Activated T-helper 1 cell treated with Interleukin-2 at 50 U/mL for 16 hours (primary cell): ENCODE measurements at places on chromosomes 11 and 22.

DNA sequence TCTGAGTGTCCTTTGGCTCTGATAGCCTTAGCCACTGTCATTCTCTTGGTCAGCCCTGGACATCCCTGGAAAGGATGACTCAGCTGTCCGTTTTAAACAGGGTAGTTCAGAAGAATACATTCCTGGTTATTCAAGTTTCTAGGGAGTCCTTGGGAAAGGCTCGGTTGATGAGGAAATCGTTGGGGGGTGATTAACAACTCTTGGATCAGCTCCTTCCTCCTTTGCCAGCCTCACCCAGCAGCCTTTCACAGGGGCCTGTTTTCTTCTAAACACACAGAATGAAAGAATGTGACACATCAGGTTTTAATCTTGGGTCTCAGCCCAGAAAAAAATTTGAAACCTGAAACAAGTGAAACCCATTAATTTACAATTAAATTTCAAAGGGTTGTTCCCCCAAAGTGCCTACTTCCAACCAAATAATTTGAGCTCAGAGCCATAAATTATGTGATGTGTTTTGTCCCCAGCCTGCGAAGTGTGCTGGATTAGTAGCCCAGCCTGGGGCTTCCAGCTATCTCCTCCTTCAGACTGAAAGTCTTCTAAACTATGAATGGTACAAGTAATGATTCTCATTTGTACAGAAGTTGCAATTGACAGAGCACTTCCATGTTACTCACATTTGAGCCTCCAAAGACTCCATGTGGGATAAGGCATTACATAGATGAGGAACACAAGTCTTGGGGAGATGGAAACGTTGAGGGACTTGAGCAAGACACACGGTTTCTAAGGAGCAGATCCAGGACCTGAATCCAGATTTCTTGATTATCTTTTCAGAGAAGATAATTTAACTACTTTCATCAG lies 19.3 kb upstream of the MRGPRX2 start:
- DNase-seq: no peak

GRCh38 chr11:119518746-119519730 lies 96.1 kb upstream of the THY1 start:
- DNase-seq: no peak

GRCh38 chr11:17985517-17985916 lies 27.3 kb downstream of the SERGEF start:
- DNase-seq: no peak

DNA sequence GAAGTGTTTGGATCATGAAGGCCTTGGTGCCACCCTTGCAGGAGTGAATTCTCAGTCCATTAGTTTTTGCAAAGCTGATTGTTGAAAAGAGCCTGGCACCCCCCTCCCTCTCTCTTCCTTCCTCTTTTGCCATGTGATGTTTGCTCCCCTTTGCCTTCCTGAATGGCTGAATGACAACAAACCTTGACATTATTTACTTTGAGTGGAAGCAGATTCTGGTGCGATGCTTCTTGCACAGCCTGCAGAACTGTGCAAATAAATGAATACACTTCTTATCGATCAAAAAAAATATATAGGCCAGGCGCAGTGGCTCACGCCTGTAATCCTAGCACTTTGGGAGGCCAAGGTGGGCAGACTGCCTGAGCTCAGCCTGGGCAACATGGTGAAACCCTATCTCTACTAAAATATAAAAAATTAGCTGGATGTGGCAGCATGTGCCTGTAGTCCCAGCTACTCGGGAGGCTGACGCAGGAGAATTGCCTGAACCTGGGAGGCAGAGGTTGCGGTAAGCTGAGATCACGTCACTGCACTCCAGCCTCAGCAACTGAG lies 2.0 kb upstream of the NARS2 start:
- no peak for DNase-seq

GRCh38 chr11:76610371-76610770 lies 60.2 kb downstream of the LRRC32 start:
- DNase-seq: no peak

DNA sequence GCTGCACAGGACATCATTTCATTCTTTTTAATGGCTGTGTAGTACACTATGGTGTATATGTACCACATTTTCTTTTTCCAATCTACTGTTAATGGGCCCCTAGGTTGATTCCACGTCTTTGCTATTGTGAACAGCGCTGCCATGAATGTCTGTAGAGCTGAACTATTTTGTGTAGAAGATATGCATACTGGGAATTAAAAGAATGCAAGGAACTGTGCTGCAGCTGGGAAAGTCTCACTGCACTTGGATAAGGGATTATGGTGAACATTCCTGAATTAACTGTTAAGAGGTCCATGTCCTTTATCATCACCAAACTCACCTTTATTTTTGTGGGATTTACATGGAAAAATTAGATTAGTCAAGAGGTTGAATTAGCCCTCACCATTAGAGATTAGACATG lies 224.7 kb downstream of the SNX19 start:
- no peak for DNase-seq

DNA sequence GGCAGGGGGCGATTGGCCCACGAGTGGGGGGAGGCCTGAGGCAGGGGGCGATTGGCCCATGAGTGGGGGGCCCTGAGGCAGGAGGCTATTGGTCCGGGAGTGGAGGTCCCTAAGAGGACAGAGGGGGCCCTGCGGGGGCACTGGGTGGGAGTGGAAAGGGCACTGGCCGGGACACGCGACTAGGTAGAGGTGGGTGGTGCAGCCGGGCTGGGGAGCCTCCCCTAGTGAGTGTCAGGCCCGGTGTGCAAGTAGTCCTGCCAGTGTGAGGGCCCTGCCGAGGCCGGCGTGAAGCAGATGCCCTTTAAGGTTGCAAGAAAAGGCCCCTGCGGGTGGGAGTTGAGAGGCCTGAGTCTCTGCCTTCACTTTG lies 909 bp upstream of the BRD1 start:
- DNase-seq: no peak

- DNase-seq: no peak
These were observed 142.6 kb downstream of the BRD1 start for GRCh38 chr22:49685116-49685515.

GRCh38 chr11:35675901-35676610 lies 13.5 kb downstream of the TRIM44 start:
- no peak for DNase-seq

DNA sequence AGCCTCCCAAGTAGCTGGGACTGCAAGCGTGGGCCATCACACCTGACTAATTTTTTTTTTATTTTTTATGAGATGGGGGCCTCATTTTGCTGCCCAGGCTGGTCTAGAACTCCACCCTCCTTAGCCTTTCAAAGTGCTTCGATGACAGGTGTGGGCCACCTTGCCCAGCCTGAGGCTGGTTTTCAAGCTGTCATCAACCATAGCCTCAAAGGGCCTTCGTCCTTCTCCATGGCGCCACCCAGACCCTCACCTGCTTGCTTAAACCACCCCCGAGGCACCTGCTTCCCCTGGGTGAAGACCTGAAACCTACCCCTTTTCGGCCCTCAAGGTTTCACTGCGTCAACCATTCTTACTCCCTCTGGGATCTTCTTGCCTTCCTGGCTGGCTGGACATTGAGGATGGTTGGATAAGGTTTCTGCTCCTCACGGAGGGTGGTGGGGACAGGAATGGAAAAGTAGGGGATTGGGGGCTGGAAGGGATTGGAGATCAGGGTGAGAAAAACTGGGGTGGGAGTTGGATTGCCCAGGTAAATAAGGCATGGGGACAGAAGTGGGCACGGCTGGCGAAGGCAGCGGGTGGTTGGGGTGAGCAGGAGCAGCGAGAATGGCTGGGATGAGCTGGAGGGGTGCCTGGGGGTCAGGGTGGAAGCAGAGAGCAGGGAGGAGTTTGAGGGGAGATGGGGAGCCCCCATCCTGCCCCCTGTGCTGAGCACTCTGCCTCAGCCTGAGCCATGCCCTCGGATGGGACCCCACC lies 2.8 kb upstream of the ACR start:
- no peak for DNase-seq

- DNase-seq: no peak
These were observed 74.2 kb upstream of the MS4A8 start for GRCh38 chr11:60625262-60625661.

DNA sequence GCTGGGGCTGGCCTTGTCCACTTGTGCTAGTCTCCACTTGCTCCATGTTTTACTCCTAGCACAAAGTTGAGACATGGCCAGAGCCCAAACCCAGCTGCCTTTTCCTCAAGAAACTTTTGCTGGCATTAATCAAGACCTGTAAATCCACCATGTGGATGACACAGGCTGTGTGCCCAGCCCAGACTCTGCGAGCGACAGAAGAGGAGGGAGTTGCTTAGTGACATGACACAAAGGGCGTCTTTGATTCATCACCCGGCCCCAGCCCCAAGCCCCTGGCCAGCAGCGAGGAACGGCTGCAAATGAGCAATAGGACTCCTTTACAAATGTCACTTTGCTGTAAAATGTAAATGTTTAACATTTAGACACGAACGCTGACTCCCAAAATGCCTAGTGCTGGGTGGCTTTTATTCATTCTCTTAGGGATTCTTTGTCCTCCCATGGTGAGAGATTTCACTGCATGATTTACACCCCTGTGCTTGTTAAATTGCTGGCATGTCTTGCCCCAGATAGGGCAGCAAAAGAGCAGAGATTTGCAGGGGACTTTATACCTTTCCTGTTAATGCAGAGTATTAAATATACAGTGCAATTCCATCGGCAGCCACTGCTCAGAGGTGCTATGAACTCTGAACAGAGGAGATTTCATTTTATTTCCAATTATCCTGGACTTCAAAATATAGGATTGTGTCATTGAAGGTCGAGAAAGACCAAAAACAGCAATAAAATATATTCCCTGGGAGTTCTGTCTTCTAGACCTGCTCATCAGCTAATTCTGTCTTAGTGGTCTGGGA lies 263.6 kb upstream of the NCAM1 start:
- no peak for DNase-seq

DNA sequence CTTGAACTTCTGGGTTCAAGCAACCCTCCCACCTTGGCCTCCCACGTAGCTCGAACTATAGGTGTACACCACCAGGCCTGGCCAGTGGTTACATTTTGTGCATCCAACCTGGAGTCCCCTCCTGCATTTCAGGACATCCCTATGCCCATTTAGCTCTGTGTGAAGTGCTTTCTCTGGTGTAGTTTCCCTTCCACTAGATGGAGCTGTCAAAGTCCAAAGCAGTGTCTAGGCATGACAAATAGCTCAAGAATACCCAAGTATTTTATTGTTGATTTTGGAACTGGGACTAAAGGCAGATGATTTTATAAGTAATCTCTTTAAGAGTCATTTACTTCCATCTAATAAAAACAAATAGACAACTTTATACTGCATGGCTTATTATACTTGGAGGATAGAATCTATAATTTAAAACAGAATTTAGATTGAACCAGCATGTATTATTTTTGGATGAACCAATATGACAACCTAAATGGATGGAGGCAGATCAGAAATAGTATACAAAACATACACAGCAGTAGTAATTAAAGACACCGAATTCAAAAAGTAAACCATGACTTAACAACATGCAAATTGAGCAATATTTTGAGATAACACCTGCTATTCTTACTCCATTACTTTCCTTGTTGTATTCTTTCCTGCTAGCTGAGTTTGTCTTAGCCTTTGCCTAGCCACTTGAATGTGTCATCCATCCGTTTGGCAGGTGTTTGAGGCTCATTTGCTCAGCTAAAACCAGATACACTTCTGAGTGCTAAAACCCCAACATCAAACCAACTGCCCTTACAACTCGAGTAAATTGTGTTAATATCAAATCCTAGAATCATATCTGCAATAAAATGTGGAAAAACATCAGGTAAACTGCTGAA lies 37.7 kb downstream of the EIF4ENIF1 start:
- no peak for DNase-seq

GRCh38 chr11:46914363-46914762 lies 4.0 kb downstream of the LRP4 start:
- DNase-seq: no peak

- DNase-seq: no peak
These were observed 24.9 kb upstream of the PACSIN2 start for GRCh38 chr22:43039800-43040199.

DNA sequence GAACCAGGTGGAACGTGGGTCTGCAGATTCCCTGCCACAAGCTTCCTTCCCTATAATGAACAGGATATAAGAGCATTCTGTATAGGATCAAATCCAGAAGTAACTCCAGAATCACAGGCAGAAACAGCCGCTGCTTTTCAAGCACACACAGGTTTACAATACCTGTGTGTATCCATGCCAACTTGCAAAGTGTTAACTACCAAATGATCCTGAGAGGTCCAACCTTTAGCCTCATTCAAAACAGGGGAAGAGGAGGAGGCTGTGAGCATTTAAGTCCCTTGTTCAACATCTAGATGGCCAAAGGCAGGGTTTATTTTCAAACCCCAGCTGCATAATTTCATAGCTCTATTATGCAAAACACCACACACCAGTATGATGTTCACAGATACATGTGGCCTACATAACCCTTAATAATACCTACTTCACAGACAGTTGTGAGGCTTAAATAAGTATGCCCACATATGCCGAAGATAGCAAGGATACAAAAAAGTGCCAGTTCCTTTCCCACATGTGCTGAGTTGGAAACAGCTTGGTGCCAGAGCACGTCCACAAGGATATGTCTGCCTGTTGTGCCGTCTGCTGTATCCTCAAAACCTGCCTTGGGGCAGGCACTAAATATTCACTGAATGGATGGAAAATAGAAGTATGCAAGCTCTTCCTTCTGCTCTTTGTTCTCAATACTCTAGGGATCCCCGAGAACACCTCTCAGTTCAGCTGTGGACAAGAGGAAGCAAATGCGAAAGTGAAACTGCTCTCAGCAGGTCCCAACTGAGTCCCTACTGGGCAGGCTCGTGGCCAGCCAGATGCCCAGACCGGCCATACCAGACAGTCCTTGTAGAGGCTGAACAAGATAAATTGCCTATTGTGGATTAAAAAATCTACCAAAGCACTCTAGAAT lies 66.8 kb downstream of the LARGE1 start:
- DNase-seq: no peak

DNA sequence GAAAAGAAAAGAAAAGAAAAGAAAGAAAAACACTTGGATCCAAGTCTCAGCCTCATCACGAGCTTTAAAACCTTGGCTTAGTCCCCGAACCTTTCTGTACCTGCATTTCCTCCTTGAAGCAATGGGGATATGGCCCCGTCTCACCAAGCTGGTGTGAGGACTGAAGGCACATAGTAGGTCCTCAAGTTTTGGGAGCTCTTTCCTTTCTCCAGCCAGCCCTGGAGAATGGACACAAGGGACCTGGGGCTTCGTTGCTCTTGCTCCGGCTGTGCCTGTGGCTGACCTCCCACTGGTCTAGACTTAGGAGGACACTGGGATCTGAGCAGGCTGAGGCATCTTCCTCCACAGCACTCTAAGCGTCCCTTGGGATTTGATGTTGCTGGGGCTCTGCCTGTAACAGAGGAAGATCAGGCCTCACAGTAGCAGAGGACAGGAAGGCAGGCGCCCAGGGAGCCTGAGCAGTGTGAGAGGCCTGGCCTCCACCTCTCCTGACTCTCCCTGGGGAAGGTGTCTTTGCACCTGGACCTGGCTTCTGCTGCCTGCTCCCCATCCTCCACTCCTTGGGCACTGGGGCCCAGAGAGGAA lies 32.8 kb downstream of the KCNC1 start:
- DNase-seq: no peak

GRCh38 chr11:131504199-131504949 lies 134.0 kb downstream of the NTM start:
- no peak for DNase-seq

- DNase-seq: no peak
These were observed 782 bp downstream of the TMEM109 start for GRCh38 chr11:60914633-60915247.
